ENCODE measurements at places on chromosomes 6 and 20.
A peak's percentile ranks its signal among the peaks of the same experiment; 100 is the strongest.

DNA sequence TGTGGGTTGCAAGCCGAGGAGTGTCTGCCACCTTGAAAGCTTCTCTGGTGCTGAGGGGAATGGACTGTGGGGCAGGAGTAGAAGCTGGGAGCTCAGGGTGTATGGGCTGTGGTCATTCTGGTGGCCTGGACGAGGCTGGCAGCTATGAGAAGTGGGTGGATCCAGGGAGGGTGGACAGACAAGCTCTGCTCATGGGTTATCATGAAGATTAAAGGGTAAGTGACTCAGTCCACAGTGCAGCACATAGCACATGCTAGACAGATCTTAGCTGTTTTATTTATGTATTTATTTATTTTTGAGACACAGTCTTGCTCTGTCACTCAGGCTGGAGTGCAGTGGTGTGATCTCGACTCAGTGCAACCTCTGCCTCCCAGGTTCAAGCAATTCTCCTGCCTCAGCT, 13.8 kb downstream of the RSPO4 start:
- no peak for DNase-seq

DNA sequence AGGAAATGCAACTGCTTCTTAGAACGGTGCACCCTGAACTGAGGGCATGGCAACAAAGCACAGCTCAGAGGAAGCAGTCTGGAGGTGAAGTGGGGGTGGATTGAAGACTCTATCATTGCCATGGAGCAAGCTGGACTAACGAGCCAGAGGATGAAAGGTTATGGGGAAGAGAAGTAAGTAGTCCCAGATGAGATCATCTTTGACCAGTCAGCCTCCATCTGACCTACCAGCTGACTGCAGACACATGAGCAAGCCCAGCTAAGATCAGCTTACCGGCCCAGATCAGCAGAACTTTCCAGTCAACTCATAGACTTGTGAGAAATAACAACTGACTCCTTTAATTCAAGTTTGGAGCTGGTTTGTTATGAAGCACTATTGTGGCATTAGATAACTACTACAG, 9.1 kb upstream of the JAG1 start:
- DNase-seq = no peak

- peak; percentile 7 for DNase-seq
Observed at GRCh38 chr6:147063469-147064031, 140.7 kb upstream of the STXBP5 start.

DNA sequence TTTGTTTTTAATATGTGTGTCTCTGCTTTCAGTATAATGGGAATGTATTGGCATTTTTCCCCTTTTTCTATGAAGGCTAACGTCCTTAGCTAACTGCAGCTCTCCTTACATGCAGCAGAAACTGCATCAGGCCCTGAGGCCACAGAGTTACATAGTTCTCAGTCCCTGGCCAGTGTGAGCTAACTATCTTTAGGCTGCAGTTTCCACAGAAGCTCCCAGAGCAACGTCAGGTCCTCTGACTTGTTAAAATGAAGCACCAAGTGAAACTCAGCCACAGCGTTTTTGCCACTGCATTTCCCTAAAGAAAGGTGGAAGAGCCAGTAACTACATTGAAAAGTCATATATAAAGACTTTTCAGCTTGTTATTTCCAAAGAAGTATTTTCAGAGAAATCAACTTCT, 244.7 kb downstream of the CBLN4 start:
- DNase-seq = no peak

- DNase-seq = no peak
Observed at GRCh38 chr6:20367743-20368485, 33.8 kb upstream of the E2F3 start.

- no peak for DNase-seq
Observed at GRCh38 chr6:99458319-99458718, 33.2 kb upstream of the PNISR start.

- DNase-seq = no peak
Observed at GRCh38 chr6:161162722-161163121, 111.1 kb downstream of the AGPAT4 start.

DNA sequence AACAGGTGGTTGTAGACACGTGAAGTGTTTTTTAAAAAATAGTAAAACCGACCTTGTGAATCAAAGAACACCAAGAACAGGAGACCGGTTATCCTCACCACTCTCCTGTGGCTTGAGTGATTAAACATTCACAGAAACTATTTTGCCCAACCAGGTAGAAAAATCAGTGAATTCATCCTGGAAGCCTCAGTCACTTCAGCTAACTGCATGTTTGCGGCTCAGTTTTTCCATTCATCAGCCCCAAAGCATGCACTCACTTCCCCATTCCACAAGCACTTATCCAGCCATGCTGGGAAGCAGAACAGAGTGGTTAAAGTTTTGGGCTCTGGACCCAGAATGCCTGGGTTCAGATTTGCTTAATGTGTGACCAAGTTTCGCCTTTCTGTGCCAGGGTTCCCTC, 2.4 kb downstream of the LRRN4 start:
- peak; percentile 85 for DNase-seq

DNA sequence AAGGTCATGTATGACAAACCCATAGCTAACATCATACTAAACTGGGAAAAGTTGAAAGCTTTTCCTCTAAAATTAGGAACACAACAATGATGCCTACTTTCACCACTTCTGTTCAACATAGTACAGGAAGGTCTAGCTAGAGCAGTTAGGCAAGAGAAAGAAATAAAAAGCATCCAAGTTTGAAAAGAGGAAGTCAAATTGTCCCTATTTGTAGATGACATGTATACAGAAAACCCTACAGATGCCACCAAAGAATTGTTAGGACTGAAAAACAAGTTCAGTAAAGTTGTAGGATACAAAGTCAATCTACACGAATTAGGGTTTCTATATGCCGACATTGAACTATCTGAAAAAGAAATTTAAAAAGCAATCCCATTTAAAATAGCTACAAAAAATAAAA, 89.4 kb upstream of the GLP1R start:
- no peak for DNase-seq

DNA sequence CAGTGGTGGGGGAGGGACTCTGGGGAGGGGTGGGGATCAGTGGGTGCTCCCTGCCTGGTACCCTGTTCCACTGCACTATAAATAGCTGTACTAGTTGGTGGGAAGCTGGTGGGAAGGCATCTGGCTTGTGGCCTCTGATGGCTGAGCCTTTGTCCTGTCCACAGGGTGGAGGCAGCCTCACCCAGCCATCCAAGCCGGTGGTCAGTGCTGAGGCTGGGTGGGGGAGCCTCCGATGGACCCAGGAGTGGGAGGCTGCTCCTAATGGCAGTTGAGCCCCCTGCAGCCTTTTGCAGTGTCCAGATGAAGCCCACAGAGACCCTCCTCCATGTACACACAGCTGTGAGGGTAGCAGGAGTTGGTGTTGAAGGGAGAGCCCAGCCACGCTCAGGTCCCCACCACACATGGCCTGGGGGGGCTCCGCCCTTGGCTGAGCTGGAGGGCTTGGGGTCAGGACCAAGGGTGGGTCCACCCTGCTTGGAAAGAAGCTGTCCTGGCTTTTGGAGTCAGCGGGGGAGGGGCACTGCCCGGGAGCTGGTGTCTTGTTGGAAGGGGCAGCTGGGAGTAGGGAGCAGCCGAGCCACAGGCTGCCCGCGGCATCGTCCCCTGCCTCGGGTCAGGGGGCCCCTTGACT, 2.5 kb downstream of the PPDPF start:
- DNase-seq = no peak

- DNase-seq = no peak
Observed at GRCh38 chr20:24283186-24283585, 186.2 kb upstream of the SYNDIG1 start.

GRCh38 chr6:1604158-1605003, 5.3 kb upstream of the FOXC1 start:
- DNase-seq = no peak

DNA sequence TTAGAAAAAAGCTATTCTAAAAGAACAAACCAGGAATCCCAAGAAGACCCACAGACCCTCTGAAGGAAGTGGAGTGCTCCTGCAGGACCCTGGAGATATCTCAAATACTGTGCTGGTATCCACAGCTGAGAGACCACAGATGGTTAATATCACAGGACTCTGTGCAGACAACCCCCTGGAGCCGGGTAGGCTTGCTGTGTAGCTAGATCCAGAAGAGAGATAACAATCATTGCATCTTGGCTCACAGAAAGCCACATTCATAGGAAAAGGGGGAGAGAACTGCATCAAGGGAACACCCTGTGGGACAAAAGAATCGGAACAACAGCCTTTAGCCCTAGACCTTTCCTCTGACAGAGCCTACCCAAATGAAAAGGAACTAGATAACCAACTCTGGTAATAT, 689.5 kb downstream of the PHF3 start:
- DNase-seq = no peak

GRCh38 chr6:135257631-135258405, 76.7 kb downstream of the MYB start:
- DNase-seq = no peak

- peak; percentile 91 for DNase-seq
Observed at GRCh38 chr6:45687570-45687969, 309.8 kb upstream of the SUPT3H start.

DNA sequence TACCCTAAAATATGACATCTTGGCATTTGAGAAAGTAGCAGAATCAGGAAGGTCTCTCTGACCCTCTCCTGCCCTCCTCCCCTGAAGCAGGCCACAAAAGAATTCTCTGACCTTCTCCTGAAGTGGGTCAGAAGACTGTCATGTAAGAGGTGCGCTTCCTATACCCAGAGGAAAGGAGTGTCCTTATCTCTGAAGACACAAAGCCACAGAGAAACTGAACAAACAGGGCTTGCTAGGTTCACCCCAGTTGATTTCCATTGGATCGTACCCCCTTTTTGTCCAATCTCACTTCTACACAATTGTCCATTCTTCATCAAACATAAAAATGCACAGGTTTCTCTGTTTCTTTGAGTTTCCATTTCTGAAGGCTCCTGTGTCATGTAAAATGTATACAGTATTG, 272.0 kb upstream of the SOX4 start:
- DNase-seq = no peak

GRCh38 chr6:36751091-36751490, 53.5 kb downstream of the RAB44 start:
- DNase-seq = no peak

DNA sequence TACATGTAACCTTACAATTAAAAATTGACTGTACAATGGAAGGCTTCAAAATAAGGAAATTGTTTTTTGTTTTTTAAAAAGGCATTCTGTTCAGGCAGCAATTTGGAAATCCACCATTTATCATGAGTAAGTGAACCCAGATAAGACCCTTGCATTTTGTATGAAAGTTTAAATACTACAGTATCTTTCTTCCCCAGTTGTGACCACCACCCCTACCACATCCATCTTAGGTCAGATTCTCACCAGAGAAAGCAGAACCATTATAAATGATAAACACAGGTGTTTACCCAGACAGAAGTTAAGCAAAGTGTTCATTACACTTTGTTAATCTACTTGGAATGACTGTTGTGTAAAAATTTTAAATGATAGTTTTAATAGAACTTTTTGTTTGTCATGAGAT, 20.2 kb downstream of the SENP6 start:
- no peak for DNase-seq

DNA sequence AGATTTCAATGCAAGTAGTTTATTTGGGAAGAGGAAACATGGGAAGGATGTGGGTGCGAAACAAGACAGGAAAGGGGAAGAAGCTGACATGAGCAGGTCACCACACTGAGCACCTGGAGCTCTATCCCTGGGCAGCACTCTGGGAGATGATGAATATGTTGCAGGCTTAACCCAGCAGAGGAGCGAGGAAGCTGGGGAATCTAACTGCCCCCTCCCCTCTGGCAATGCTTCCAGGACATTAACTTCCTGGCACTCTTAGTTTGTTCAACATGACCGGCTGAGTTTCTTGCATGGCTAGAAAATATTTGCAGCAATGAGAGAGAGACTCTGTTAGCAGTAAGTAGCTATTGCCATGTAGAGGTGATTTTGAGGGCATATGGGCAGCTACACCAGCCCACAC, 4.9 kb upstream of the ADA start:
- no peak for DNase-seq

DNA sequence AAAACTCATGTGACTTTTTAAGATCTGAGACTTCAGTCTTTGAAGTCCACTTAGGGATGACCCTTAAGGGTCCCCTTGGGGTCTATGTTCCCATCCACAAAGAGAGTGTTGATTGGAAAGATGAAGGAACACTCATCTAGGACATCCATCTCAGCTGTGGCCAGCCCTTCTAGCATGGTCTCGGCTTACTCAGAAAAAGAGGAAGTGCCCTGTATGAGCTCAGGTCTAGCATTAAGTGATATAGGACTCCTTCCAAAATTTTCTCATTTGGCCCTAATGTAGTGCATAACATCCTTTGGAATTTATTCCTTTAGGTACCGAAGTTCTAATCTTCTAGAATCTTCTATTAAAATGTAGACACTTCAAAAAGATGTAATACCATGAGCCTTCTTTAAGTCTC, 77.4 kb downstream of the NDUFAF5 start:
- no peak for DNase-seq

DNA sequence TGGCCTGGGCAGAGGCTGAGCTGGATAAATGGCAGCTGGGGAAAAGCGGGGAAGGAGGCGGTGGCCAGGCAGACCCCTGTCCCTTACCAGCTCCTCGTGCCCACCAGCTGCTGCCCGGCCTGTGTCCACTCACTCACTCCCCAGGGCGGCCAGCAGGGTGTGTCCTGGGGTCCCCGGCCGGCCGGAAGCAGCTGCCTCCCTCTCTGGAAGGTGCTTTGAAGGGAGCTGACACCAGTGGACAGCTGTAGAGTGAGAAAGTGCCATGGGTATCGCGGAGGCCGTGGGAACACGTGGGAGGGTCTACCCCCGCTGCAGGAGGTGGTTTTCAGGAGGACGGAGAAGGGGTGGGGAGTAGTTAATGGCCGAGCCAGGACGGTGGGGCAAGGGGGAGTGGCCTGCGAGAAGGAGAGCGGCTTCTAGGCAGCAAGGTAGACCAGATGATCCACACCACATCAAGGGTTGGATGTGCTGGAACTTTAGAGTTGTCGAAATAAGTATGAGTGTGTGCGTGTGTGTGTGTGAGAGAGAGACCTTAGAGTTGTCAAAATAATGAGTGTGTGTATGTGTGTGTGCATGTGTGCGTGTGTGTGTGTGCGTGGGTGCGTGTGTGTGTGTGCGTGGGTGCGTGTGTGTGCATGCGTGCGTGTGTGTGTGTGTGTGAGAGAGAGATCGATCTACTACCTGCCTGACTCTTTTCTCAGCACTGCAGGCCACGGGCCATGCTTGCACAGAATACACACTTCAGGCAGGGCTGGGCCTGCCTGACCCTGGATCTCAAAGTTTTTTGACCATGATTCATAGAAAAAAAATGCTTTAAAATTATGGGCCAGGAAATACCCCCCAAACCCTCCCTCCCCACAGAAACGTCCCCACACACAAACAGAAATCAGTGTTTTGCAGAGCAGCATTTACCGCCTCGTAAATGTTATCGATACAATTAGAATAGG, 43.9 kb downstream of the CDH4 start:
- DNase-seq = no peak

DNA sequence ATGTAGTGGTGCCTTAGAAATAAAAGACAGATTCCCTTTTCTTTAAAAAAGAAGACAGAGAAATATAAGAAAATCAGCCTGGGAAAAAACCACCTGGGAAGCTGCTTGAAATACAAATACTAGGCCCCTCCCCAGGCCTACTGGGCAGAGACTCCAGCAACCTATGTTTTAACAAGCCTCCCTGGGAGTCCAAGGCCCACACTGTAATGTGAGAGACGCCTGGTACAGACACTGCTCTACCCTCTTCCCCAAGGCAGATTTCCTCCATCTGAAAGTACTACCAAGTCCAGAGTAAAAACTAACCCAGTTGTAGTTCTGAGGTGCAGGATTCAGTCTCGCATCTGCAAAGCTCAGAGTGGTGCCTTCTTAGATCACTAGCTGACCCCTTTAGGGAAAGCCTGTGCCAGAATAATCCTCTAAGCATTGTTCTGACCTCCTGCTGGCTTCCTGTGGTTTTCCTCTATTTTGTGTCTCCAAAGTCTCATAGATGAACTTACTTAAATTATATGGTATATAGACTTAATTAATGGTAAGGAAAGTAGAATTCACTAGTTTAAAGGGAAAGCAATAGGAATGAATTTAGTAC, 270.2 kb upstream of the SLC35B3 start:
- DNase-seq = no peak
